Lung (tissue), 17 donors: ENCODE measurements at places on chromosomes 7 and 10. TPM values are rescaled to one million over a fixed set of nuclear protein-coding genes. Genes with fewer than 3 reads are reported as not detected.
A peak's percentile ranks its signal among the peaks of the same experiment; 100 is the strongest.

DNA sequence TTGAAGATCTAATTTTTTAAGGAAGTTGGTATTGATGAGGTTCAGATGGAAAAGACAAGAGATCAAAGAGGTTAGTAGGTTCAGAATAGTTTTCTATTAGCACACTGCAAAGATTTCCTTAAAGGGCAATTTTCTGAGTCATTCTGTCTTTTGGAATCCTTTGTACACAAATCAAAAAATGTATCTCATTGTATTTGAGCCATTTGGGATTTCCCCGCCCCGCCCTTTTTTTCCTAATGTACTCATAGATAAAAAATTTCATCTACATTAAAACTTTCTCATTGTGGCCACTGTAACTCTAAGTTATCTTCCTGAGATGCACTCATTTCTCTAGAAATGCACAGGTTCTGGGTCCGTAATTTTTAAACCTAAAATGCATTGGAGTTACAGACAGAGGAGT lies 12.1 kb downstream of the GIMAP6 start:
- DNase-seq = no peak

GRCh38 chr7:27171637-27172314 lies 2.3 kb downstream of the HOXA10 start:
- no peak for DNase-seq

DNA sequence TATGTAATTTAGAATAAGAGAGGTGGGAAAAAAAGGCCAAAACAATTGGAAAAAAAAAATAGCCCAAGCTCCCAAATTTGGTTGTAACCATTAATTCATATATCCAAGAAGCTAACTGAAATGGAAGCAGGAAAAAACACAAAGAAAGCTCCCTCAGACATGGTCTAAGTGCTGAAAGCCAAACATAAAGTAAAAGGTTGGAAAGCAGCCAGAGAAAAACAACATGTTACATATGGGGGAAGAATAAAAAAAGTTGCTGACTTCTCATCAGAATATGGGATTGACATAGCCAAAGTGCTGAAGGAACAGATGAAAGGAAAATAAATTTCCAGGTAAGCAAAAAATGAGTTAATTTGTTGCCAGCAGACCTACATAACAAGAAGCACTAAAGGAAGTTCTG lies 40.3 kb downstream of the PDZD8 start:
- no peak for DNase-seq

GRCh38 chr7:2955269-2955668 lies 88.4 kb downstream of the CARD11 start:
- DNase-seq = no peak

DNA sequence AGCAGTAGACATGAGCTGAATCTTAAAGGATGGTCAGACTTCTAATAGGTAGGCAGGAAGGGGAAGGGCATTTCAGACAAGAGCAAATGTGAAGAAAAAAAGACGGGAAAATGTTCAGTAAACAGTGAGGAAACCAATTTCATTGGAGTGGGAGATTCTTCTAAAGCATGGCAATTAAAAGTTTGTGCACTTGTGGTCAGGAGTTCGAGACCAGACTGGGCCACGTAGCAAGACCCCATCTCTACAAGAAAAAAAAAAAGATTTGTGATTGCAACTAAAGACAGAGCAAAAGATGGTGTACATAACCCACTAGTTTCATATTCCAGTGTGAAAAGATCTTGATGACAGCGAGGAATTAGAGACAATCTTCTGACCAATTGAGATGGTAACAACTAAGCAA lies 41.7 kb downstream of the CCDC71L start:
- DNase-seq = no peak

- DNase-seq = peak; percentile 8
Observed at GRCh38 chr10:45592926-45593325, 79.6 kb downstream of the ZFAND4 start.

The GALNT17 gene
- total RNA-seq = 10.8 TPM

The HOGA1 gene
- total RNA-seq = 0.63 TPM
